ENCODE measurements at places on chromosomes 7 and 10.

DNA sequence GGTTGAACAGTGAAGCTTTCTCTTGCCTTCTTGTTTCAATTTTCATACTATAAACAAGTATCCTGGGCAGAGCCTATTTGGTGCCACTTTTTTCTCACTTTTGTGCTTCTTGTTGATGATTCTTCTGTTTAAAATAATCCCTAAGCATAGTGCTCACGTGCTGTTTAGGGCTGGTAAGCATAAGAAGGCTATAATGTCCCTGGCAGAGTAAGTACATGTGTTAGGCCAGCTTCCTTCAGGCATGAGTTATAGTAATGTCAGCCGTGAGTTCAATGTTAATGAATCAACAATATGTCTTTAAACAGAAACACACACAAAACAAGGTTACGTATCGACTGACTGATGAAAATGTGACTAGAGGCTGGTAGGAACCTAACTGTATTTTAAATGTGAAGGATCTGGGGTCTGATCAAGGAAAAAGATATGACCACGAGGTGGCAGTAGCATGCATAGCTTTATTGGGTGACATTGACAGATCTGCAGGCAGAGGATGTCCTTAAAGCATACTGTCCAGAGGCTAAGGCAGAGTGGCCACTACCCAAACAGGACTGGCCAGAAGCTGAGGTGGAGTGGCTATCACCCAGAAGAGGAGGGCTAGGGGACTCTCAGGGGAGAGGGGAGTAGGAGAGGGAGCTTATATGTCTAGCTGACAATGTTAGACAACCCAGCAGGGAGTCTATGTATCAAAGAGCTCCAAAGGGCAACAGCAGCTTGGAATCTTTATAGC lies 113.7 kb downstream of the BRAF start:
- peak; percentile 17 for DNase-seq

GRCh38 chr10:2236876-2237275 lies 499.6 kb upstream of the ADARB2 start:
- DNase-seq = no peak

DNA sequence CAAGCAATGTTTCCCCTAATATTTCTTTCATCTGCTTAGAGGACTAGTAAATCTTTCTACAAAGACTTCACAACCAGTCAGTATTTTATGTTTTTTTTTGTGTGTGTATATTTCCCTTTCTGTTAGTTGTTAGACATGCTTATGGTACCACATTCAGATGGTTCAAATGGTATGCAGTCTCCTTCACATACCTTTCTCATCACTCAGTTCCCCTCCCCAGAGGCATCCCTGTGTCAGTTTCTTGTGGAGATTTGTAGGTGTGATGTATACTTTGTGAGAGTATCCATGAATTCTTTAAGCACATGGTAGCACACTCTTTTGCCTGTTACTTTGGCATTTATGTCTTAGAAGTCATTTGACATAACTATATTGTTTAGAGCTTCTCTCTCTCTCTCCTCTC lies 4.4 kb downstream of the ZNF485 start:
- DNase-seq = no peak

GRCh38 chr10:124708922-124709520 lies 35.2 kb downstream of the FAM53B start:
- no peak for DNase-seq

DNA sequence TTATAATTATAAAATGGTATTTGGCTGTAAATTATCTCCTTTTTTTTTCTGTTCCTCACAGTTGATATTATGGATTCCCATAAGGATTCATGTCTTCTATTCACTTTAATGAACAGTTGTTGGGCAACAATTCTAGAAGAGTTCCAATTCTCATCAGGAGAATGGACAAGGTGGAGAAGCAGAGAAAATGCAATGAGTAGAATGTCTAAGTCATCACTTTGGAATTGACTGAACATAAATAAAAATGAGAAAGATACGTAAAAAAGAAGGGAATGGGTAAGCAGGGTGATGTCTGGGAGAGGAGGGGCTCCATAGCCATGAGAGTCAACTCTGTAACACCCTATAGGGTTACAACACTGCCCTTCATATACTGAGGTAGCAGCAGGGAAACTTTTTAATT lies 1.8 kb upstream of the CAV2 start:
- no peak for DNase-seq

DNA sequence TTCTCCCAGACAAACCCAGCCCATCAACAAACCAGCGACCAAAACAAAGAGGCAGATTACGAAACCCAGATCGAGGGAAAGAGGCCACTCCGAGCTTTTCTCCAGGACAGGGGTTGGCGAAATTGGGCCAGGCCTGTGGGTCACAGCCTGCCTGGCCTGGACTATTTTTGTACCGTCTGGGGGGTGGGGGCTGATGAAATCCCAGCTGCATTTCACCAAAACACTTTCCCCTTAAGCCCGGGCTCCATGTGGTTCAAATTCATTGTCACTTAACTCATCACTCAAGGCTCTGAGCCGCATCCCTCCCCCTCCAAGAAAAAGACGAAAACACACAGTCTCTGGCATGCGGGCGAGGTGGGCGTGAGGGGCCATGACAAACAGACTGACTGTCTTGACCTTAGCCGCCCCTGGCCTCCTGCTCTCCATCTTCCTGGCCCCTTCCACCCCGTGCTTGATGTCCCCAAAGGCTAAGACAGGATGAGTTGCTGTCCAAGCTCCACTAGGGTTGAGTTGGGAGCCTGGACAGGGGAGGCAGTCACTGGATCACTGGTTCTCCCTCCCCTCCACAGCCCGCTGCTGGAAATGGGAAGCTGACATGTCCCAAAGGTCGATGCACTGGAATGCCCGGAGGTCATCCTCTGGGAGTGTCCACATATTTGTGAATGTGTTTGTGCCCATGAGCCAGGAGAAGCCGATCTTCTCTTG lies 19.2 kb downstream of the TMEM270 start:
- DNase-seq = no peak

- no peak for DNase-seq
These were observed 584.7 kb downstream of the GALNT17 start for GRCh38 chr7:71716690-71717089.

DNA sequence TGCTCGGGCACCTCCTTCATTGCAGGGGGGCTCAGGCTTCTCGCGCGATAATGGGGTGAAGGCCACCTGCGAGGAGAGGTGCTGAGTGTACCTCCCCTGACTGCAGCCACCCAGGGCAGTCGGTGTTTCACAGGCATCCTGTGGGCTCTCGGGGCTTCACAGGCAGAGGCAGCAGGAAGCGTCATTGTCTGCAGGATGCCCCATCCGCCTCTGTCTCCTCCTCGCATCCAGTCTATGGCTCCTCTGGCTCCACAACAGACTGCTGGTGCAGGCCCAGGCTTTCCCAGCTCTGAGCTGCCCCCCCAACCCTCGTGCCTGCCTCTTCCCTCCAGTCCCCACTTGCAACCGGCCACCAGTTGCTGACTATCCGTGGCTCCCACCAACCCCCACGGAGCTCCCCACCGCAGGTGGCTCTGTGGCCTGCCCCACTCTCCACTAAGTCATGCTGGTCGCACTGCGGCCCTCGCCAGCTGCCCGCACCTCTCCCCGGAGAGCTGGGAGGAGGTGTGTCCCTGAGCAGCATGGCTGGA lies 36.5 kb downstream of the CAMK2B start:
- DNase-seq = no peak

DNA sequence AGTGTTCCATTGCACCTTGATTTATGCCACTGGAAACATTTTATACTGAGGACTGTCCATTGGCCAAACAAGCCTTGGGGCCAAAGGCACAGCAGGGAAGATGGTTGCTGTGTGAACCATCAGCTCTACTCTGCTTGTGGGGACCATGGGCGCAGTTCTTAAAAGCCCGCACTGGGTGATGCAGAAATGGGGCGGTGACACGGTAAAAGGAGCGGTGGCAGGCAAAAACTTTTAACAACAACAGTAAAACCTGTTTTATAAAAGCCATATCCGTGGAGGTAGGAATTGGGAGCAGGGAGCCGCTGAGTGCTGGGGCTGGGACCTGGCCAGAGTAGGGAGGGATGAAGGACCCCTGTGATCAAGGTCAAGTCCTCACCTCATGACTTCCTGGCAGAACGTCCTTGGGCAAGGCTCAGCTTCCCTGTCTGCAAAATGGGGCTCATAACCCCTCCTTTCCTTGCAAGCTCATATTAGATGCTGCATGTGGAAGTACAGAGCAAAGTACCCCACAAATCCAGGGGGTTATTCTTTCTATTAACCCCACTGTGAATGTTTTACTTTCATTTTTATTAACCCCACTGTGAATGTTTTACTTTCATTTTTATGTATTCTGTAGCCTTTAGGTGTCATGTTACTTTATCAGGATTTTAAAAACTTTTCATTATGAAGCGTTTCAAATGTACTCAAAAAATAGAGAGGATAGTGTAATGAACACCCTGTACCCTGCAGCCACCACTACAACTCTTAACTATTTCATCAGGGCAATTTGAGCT lies 78.3 kb downstream of the GRK5 start:
- DNase-seq = no peak

DNA sequence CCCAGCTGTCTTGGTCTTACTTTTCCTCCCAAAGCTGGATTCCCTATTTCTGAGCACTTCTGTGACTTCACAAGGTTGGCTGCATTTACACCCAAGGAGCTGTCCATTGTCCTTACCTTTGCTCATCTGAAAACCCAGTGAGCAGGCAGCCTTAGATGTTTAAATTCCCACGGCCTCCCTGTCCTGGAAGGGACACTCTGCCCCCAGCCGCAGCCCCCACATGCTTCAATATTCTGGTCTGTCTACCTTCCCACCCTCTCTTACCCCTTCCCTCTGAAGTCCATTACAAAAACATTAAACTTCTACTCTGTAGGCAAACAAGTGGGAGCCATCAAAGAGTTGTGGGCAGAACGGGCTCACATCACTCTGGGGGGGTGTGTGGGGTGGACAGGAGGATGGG lies 73.8 kb upstream of the EFCAB10 start:
- no peak for DNase-seq

GRCh38 chr10:129319934-129320333 lies 147.1 kb upstream of the MGMT start:
- DNase-seq = no peak

GRCh38 chr10:69503001-69503895 lies 52.0 kb downstream of the TSPAN15 start:
- DNase-seq = no peak

DNA sequence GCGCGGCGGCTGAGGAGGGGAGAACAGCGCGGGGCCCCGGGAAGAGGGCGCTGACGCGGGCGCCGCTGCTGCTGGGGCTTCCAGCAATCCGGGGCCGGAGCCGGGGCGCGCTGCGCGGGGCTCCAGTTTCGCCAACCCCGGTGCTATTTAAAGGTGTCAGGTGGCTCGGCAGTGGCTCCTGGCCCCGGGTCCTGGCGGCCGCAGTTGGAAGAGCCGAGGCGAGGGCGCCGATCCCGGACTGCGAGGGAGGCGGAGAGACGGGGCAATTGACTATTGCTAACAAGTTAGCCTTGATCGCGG lies 347 bp downstream of the LBX1 start:
- no peak for DNase-seq

DNA sequence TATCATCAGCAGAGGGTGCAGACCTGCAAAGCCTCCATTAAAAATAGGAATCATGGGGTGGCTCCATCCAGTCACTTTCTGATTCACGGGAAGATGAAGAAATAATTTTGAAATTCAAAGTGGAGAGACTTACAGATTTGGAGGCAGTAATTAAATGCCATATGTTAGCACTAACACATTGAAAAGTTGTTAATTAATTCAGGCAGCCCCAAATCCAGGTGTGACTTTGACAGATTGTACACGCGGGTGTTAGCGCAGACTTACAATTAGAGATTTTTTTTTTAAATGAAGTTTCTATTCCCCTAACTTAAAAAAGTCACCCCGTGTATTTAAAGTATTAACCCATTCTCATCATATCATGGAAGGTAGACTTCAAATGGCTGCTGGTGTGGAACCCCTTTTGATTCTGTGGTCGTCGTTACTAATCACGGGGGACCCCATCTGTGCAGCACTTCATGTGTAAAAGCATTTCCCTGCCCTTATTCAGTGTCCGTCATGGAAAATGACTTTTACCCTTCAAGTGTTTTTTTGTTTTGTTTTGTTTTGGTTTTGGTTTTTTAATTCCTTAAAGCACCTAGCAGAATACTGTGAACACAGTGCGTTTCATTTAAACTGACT lies 235.8 kb downstream of the CELF2 start:
- DNase-seq = no peak

DNA sequence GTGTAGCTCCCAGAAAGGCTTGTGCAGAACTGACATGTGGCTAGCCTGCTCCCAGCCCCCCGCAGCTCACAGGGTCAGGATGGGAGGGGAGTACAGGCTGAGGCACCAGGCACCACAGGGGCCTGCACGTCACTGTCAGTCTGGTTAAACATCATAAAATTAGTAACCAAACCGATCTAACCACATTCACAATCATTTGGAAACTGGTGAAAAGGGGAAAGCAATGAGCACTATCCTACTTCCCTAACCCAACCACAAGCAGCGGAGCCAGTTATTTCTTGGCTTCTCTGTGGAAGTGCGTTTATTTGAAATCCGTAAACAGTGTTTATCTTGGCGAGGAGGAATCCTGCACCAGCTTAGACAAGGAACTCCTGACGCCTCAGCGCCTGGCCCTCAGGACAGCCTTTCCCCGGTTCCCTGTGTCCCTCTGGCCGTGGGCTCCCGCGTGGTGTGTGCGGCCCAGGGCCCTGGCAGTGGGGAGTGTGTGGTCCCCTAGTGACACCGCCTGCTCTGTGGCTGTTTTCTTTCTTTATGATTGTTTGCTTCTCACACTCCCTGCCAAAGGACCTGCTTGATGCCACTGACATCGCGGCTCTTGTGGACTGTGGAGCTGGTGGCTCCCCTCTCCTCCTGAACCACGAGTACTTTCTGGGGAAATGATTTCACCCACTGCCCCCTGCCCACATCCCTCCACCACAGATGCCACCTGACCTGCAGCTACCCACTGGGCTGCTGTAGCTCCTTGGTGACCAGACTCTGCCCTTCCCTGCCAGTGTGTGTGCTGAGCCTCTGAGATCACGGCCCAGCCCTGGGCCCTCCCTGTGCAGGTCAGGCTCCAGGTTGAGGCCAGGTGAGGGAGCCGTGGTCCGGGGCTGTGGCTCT lies 38.0 kb downstream of the INPP5A start:
- no peak for DNase-seq

- DNase-seq = no peak
These were observed 376.0 kb downstream of the SORCS3 start for GRCh38 chr10:105017116-105017515.

DNA sequence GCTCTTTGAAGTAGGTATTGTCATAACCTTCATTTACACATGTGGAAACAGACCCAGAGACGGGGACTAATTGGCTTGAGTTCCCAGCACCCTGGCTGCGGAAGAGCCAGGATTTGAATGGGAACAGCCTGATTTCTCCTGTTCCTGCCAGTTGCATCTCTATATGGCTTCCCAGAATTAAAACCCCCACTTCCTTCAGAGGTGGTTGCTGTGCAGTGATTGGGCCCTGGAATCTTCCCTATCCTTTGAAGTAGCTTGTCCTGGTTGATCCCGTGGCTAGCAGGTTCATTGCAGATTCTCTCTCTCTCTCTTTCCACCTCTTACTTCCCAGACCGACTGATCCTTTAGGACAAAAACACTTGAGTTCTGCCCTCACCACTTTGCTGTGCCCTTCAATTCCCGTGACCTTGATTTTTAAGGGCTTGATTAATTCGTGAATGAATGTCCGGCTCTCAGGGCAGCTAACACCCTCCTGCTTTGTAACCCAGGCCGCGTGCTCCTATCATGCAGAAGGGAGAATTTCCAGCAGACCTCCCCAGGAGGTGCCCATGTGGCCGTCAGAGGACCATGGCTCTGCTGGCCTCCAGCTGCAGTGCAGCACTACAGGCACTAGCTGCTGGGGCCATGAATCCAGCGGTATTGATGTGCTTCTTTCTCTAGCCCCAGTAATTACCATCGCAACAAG lies 120.6 kb upstream of the AGK start:
- DNase-seq = no peak

- no peak for DNase-seq
These were observed 142.6 kb upstream of the PLPP4 start for GRCh38 chr10:120314442-120314841.
